ENCODE measurements at places on chromosomes 2 and 18.

GRCh38 chr18:6616981-6617380, 112.5 kb upstream of the ARHGAP28 start:
- no peak for DNase-seq

- no peak for DNase-seq
These were observed 564.4 kb upstream of the LINC00305 start for GRCh38 chr18:64713284-64713683.

DNA sequence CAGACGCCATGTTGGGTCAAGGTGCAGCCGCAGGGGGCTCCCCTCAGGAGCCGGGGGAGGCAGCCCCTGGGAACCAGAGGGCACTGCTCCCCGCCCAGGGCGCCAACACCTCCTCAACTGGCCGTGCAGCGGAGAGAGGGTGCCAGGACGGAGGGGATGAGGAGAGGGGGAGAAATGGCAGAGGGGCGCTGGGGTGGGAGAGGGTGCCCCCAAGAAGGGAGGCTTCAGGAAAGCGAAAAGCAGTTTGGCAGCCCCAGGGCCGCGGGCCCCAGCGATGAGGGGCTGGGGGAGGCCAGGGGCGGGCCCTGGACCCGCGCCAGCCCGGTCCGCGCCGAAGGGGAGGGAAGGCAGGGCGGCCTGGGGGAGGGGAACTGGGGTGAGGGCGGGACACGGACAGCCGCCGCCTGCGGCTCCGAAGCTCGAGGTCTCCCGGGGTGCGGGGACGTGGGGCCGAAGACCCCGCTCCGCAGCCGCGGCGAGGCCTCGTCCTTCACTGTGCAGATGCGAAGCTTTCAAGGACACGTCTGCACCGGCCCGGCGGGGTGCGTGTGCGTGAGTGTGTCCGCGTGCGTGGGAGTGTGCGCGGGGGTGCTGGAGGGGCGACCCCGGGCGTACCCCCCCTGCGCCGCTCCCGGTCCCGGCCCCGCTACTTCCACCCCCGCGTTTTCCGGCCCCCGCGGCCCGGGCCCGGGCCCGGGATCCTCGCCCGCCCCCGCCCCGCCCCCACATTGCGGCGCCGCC, 1.4 kb downstream of the DNMT3A start:
- DNase-seq: no peak

- no peak for DNase-seq
These were observed 38.4 kb upstream of the MRPL19 start for GRCh38 chr2:75607988-75608683.

GRCh38 chr2:4336864-4337263, 633.5 kb downstream of the DCDC2C start:
- no peak for DNase-seq

GRCh38 chr2:182717416-182717815, 1.4 kb downstream of the DNAJC10 start:
- no peak for DNase-seq

DNA sequence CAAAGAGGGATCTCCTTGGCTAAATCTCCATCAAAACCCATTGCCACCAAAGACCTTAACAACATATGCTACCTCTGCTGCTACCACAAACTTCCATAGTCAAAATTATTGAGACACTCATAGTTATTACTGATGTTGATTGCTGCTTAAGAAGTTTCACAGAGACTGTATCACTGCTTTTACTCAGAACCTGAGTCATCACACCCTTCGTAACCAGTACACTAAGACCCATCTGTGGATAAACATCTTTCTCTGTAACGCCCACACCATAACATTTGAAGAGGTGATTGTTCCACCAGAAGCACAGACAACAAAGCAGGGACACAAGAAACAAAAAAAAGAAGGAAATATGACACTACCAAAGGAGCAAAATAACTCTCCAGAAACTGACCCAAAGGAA, 1563.1 kb downstream of the LRP1B start:
- DNase-seq: no peak

- DNase-seq: no peak
These were observed 96.2 kb upstream of the EPAS1 start for GRCh38 chr2:46200861-46201605.

- DNase-seq: no peak
These were observed 6.6 kb upstream of the NPC1 start for GRCh38 chr18:23592911-23593310.

- no peak for DNase-seq
These were observed 70.8 kb upstream of the CDC42EP3 start for GRCh38 chr2:37742286-37742685.

DNA sequence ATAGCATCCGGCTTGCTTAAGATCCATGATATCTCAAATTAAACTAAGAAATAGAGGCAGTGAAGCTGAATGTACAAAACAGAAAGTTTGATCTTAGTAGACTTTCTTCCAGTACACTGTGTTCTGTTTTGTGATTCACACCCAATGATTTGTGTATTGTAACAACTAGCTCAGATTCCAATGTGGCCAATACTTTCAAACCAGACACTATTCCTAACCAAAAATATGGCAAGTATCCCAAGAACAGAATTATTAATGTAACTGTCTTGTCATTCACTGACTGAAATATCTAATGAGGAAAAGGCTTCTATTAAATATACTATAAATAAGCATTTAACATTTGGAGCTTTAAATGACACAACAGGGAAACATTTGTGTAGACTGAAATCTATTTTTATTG, 299.1 kb downstream of the NRXN1 start:
- DNase-seq: no peak

- no peak for DNase-seq
These were observed 86.4 kb upstream of the SPRED2 start for GRCh38 chr2:65518751-65519150.

DNA sequence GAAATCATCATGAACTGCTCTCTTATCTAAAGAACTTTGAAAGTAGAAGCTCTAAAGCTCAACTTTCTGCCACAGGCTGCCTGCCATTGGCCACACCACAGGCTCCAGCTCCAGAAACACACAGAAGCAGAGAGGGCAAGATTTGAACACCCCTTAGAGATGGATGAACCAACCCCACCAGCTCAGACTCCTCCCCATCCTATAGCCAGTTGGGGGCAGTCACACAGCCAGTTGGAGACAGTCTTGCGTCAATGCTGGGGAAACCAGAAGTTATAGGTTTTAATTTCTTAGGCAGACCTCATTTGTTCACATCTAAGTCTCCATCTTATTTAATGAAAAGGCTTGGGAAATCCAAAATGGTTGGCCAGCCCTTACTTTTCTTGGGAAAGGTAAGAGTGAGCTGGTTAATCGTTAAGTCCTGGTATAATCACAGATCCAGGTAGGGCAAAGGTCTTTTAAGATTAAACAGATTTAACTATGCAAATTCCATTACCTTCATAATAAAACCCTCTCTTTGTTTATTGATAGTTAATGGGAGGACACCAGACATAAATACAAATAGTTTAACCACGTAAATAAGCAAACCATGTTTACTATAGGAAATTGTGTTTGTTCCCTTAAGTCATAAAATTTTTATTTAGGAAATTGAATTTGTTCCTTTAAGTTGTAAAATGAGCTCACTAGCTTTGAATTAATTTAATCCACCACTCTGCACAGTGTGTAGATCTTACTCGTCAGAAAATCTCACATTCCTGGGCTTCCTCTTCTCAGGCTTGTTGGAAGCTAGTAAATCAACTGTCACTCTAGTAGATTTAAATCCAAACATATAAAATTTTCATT, 28.0 kb downstream of the MRO start:
- DNase-seq: no peak

DNA sequence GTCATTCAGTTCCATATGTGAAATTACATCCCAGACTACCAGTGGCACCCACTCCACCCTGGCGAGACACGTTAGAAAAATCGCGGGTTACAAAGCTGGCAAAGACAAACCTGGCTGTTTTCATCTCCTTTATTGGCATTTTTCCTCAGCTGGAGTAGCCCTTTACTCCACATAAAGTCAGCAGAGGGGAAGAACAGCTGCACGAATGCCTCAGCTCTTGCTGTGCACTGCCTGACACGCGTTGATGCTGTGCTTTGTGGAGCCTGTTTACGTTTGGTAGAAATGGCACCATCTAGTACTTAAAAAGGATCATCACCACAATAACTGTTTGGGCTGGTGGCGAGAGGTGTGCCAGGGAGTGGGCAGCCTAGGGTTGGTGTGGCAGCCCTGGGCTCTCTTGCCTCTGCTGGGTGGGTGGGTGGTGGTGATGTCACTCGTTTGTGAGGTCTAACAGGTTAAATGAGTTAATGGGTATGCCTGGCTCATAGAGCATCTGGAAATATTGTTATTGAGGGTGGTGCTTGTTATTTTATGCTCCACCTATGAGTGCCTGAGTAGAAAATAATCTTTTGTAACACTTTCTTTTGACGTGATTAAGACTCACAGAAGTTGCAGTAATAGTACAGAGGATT, 16.4 kb downstream of the FARP2 start:
- no peak for DNase-seq

All from stimulated activated CD8-positive, alpha-beta memory T cell treated with anti-CD3 and anti-CD28 coated beads, Interleukin-7, amount 100 ng/mL, for 24 hours (primary cell).